ENCODE measurements at places on chromosomes 1 and 21.

DNA sequence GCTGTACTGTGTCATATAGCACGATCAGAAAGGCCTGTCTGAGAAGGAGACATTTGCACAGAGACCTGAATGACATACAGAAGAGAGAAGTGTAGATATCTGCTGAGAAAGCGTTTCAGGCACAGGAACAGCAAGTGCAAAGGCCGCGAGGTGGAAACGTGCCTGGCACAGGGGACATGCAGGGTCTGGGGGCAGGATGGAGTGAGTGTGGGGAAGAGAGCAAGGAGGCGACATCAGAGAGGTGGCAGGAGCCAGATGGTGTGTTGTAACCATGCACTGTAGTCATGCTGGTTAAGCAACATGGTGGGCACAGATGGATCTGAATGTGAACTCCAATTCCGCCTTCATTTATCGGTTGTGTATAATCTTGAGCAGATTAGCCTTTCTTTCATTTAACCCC lies 13.0 kb downstream of the KRTCAP2 start:
- no peak for DNase-seq

- DNase-seq = no peak
These were observed 201.8 kb upstream of the BRINP3 start for GRCh38 chr1:190679454-190679853.

DNA sequence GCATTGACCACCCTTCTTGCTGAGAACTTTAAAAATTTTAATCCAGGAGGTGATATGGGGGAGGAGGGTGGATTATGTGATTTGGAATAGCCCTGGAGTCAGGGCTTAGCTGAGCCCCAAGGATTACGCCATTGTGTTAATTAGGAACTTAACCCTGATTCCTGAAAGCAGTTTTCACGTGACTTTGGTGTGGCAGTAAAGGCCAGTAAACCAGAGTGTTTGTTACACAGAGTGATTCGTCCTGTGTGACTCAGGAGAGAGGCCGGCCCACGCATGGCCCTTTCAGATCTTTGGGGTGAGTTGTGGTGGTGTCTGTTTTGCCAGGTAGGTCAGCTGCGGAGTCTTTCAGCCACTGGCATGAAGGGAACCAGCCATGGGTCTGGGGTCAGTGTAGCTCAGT lies 107.6 kb downstream of the NOS1AP start:
- DNase-seq = no peak

- no peak for DNase-seq
These were observed 28.4 kb upstream of the CD2 start for GRCh38 chr1:116725798-116726197.

- DNase-seq = peak; percentile 36
These were observed 51.4 kb downstream of the RHBG start for GRCh38 chr1:156420205-156421061.

DNA sequence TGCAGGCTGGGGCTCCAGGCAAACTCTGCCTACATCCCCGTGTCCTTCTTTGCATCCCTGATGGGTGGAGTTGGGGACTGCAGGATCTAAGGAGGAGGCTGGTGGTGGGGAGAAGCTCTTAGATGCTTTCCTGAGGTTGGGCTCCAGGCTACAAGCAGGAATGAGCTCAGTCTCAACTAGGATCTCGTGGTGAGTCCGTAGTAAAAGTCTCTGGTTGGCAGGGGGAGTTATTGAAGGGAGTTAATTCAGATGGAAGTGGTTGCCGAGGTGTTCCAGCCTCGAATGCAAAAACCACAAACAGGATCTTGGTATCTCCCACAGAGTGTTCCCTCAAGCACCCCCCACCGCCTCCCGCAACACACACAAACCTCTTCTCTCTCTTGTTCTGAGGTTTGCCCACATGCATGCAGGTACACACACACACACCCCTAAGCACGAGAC lies 35.0 kb downstream of the TMCC2 start:
- no peak for DNase-seq

DNA sequence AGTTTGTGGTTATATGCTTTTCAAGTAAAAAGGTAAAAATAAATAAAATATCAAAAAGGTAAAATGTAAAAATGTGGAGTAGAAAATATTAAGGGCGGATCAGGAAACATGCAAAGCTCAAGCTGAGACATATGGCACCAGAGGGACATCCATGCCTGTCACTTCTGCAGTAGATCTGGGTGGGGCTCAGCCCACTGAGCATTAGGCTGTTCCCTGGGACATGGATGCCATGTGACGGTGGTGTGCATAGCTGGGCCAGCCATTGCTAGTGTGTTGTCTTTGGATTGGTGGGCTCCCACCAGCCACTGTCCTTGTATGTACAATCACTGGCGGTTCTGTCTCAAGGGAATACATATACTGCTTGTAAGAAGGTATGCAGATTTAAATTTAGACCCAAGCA lies 3.0 kb downstream of the TTC13 start:
- DNase-seq = no peak

DNA sequence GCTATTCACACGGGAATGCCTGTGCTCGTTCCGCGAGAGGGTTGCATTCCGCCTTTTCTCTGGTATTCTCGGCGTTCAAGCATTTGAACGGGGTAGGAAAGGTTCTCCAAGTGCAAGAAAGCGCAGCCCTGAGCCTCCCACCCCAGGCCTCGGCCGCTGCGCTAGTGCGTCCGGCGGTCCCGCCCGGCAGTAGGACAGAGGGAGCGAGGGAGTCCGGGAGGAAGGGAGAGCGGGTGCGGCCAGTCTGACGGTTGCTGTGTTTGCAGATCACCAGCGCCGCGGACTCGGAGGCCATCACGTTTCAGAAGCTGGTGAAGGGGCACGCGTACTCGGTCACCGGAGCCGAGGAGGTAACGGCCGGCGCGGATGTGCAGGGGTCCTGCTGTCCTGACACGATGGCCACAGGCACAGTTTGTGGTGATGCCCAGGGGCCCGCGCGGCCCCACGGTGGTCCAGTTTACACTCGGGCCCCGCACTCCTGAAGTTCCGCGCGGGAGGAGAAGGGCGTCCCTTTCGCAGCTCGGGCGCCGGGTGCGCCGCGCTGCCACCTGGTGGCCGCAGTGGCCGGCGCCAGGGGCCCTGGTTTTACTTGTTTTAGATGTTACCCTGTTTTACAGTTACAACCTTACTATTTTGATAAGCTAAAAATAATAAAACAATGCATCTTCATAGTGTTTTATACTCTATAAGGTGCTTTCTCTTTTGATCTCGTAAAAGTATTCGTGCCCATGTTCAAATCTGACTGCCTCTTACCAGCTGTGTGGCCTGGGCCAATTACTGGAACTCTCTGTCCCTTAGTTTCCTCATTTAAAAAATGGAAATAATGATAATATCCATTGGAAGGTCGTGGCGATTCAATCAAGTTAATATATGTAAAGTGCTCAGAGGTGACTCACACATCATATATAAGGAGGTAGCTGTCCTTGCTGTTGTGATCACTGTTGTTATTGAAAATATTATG lies 36.7 kb downstream of the CAPN2 start:
- DNase-seq = peak; percentile 32

DNA sequence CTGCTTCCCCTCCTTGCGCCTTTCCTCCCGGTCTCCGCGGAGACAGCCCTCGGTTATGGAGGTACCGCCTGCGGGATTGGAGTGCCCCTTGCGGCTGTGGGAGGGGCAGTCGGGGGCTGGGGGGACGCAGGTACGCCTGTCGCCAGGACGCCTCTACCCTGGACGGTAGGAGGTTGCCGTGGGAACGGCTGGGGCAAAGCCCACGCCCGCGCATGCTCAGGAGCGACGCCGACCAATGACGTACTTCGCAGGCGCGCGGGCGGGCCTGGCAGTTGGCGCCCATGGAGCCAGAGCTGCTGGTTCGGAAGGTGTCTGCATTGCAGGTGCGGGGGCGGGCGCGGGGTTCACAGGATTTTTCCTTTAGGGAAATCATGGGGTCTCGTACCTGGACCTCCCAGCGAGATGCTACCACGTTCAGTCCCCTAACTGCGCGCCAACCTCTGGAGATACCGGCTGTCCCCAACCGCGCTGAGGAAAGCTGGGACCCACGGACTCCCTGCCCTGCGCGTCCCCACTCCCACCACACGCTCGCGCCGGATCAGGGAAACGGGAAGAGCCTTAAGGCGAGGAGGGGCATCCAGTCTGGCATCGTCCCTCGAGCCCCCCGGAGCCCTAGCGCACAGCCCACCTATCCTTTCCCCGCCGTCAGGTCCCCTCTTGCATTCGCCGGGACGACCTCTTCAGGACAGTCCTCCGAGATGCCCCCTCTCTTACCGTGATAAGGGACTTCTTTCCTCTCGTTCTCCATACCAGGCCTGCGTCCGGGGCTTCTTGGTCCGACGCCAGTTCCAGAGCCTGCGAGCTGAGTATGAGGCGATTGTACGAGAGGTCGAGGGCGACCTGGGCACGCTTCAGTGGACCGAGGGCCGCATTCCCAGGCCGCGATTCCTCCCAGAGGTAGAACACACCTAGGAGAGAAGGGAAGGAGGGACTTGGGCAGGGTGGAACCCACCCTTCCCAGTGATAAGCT lies at the start of gene IQCC:
Gene IQCC, plus strand, starts transcription at position 271 of the 970 bp plus-strand sequence. Its CDS starts 11 bp downstream, at position 282.
- DNase-seq = peak; percentile 78

DNA sequence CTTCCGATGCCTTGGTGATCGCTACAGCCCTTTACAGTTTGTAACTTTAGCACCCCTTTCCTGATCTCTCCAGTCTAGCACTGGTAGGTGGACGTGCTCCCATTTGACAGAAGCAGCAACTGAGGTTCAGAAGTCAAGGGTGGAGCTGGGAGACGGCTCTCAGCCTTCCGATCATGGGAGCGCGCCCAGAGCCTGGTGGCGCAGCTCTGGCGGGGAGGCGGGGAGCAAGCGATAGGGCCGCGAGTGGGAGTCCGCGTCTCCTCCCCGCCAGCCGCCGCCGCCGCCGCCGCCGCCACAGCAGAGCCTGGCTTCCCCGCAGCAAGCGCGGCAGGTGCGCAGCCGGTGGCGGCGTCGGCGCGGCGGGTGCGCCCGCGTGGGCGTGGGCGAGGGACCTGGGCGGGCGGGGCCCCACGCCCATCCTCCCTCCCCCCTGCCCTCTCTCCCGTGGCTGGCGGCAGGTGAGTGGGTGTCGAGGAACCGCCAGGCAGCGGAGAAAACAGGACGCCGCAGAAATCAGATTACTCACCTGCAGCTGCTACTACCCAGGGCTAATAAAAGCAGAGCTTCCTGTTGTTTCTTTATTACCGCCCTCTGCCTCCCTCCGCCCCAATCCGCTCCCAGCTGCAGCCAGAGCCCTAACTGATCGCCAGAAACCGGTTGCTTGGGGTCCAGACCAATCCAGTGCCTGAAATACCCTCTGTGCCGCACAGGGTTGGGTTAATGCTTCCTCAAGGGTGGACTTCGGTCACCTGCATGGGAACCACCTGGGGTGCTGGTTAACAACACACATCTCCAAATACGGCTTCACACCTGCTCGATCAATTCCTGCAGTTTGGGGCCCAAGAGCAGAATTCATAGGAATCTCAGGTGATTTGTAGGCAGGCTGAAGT lies 60.2 kb upstream of the ID3 start:
- DNase-seq = peak; percentile 89

DNA sequence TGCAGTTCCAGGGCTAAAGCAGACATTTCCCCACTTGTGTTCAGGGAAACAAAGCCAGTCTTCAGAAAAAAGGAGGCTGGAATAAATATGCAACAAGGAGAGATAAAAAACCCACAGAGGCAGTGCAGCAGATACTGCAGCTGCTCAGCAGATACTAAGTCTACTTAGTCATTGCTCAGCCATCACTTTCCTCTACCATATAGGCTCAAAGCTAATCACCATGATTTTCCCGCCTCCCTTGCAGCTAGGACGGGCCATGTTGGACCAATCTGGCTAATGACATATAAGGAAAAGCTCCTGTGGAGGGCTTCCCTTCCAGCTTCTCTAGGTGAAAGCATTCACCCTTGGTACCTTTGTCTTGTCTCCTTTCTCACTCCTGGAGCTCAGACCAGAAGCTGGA lies 10.0 kb upstream of the EFHD2 start:
- no peak for DNase-seq

- DNase-seq = no peak
These were observed 540 bp upstream of the C1orf198 start for GRCh38 chr1:230868736-230869385.

DNA sequence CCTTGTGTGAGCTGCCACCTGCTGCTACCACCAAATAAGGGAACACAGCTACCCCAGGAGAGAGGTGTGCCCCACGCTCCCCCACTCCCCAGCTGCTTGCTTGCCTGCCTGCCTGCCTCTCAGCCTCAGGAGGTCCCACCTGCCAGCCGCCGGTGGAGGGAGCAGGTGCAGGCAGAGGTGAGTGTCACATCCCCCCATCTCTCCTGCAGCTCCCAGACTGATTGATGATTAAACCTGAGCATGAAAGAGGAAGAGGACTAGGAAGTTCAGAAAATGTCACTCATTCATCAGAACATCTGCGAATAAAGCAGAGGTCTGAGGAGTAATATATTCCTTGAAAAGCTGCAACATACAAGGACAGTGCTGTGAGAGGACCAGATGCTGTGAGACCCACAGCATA lies 58.6 kb upstream of the HIVEP3 start:
- no peak for DNase-seq

GRCh38 chr1:91707114-91707889 lies 178.6 kb downstream of the TGFBR3 start:
- no peak for DNase-seq

- DNase-seq = no peak
These were observed 142.9 kb downstream of the APP start for GRCh38 chr21:26027696-26028095.

- no peak for DNase-seq
These were observed 144.4 kb upstream of the ZNF644 start for GRCh38 chr1:91166106-91166712.

DNA sequence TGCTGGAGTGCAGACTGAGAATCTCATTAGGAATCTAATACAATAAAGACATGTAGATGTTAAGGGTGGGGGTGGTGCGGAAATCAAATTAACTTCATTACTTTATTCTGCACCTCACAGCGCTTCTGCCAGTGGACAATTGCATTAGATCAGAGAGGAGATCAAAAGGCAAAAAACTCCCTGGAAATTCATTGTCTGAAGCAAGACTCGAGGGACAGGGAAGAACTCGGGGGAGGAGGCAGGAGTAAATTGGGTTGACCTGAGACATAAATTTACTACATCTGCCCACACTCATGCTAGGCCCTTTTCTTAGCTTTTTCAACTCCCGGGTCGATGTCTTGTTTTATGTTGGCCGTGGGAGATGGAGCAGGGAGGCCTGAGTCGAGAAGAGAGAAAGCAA lies 315.4 kb downstream of the SPATA17 start:
- DNase-seq = no peak

- DNase-seq = no peak
These were observed 4.6 kb downstream of the LPGAT1 start for GRCh38 chr1:211825980-211826379.

DNA sequence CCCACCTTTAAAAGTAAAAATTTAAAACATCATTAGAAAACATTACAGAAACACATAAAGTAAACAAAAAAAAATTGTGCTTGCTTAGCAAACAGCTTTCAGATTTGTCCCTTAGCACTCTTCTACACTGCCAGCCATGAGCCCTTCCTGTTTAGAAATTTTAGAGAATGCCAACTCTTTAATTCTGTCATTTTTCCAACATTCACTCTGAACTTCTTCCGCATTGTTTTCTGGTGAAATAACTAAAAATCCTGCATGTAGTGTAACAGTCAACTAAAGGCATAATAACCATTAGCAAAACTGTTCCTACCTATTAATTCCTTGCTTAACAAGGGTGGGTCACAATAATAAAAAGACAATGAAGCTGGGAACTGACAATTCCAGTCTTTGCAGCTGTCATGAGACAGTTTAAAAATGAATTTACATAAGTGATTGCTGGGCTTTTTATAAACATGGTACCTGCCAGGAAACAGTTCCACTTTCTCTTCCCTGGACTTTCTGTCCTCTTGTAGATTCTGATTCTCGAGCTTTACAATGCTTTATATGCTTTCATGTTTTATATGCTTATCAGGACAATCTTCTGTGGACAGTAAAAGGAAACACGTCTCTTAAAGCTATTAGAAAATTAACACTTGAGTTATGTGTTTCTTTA lies 19.0 kb downstream of the GNG12 start:
- DNase-seq = no peak

Measured in stimulated activated CD4-positive, alpha-beta T cell treated with anti-CD3 and anti-CD28 coated beads, Interleukin-2, amount 100 ng/mL, for 4 hours (primary cell).